Pulmonary artery endothelial cell (primary cell): ENCODE measurements at places on chromosomes 2 and 18. TPM values are rescaled to one million over a fixed set of nuclear protein-coding genes. Genes with fewer than 3 reads are reported as not detected.

GRCh38 chr2:16039823-16040222, 99.5 kb downstream of the MYCN start:
- DNase-seq, result no peak

- DNase-seq, result no peak
Measured at GRCh38 chr2:29777161-29777560, 144.2 kb downstream of the ALK start.

DLX1 gene
- 0.07 and 0.11 TPM in 2 replicates for total RNA-seq

CYP27C1 gene
- not detected in 2 replicates for total RNA-seq

GRCh38 chr2:24972315-24972961, 683 bp upstream of the DNAJC27 start:
- no peak for DNase-seq

TMEFF2 gene
- 0.04 TPM in 1 of 2 replicates, not detected in the other for total RNA-seq

- no peak for DNase-seq
Measured at GRCh38 chr2:223414646-223415045, 187.5 kb downstream of the SCG2 start.

DNA sequence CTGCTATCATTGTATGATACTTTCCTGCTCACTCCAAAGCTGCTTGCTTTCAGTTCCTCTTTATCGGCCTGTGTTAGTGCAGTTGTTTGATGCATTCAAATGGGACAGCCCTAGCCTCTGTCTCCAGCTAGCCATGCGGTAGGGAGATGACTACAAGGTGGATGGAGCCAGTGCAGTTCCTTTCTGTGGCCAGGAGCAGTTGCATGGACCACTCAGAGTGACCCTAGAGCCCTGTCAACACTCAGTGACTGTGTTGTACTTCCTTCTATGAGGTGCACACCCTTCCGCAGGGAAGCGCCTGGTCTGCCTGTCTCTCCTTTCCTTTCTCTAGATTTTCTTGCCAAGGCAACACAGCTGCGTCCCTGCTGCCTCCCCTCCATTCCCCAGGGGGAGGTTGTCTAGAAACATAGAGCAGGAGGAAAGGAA, 33.8 kb downstream of the KCNS3 start:
- no peak for DNase-seq

GRCh38 chr2:46862514-46862913, 53.1 kb downstream of the MCFD2 start:
- DNase-seq, result no peak

GRCh38 chr2:4356109-4356508, 652.7 kb downstream of the DCDC2C start:
- no peak for DNase-seq

GRCh38 chr2:6926071-6926732, 9.0 kb downstream of the RNF144A start:
- DNase-seq, result no peak

- no peak for DNase-seq
Measured at GRCh38 chr18:4453874-4454536, 1.1 kb downstream of the DLGAP1 start.

GRCh38 chr2:112465382-112465781, 16.6 kb upstream of the TTL start:
- DNase-seq, result no peak

DNA sequence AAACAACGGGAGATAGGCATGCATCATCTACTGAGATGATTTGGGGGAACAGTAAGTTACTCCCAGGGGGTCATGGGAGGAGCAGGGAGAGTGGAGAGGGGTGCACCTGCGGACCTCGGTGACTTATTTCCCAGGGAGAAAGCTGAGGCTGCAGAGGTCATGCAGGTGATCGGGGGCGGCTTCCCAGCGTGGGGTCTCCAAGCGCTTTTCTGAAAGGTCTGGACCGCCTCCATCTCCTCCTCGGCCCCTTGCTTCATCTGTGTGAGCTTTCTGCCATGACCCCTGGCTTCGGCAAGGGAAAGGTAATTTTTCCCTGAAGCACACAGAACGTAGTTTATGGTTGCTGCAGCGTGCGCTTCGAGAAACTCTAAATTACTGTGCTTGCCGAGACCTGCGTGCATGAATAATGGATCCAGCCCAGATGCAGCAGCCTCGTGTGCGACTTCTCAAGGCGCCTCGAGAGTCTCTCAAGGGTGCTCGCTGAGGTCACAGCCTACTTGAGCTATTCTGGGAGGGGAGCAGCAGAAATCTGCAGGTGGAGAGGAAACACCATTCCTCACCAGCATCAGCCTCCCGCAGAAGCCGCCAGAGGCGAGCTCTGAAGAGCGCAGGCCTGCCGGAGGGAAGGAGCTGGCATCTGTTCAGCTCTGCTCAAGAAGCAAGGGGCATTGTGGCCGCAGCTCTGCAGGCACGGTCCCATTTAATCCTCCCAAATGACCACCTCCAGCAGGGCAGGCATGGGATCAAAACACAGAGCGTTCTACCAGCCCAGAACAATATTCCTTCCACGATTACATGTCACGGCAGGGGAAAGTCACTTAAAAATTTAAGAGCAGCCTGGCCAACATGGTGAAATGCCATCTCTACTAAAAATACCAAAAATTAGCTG, 308.4 kb upstream of the MYT1L start:
- no peak for DNase-seq

DNA sequence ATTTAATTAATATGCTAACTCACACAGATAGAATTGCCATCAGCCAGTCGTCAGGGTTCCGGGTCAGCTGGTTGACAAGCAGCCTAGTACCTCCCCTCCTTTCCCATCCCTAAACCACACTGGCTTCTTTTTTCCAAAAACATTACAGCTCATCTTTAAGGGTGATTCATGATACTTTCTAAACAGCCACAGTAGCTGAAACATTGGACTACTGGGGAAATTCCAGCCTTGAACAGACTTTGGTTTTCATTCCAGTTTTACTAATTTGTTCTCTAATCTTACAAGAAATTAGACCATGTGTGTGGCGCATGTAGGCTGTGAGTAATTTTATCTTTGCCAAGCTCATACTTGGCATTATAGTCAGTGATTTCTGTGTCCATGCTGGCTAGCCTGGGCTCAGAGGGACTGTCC, 110.8 kb downstream of the FMNL2 start:
- DNase-seq, result no peak

- DNase-seq, result no peak
Measured at GRCh38 chr2:9800975-9801726, 42.1 kb upstream of the TAF1B start.

ERICH2 gene
- total RNA-seq, result not detected in 2 replicates

- no peak for DNase-seq
Measured at GRCh38 chr2:169839954-169840746, 12.9 kb downstream of the UBR3 start.

GRCh38 chr2:136118819-136119716, 1.1 kb upstream of the CXCR4 start:
- no peak for DNase-seq

GAD1 gene
- 0.13 and 0.14 TPM in 2 replicates for total RNA-seq

- no peak for DNase-seq
Measured at GRCh38 chr18:59985289-59985688, 85.5 kb downstream of the PMAIP1 start.

DNA sequence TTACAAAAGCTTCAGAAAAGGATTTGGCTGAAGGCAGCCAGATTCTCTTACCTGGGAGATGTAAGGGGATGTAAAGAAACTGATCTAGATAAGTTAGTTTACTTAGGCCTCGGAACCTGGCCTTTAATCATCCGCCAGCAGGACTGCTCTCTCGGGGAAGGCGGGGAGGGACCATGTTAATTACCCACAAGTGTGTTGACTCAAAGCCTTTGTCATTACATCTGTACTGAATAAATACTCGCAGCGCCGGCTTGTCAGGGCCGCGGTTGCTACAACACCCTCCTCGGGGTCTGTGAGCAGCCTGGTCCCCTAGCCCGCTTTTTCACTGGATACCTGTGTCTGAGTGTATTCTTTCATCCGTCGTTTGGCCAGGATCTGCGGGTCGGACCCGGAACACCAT, 6.7 kb downstream of the CHMP3 start:
- DNase-seq, result no peak

DNA sequence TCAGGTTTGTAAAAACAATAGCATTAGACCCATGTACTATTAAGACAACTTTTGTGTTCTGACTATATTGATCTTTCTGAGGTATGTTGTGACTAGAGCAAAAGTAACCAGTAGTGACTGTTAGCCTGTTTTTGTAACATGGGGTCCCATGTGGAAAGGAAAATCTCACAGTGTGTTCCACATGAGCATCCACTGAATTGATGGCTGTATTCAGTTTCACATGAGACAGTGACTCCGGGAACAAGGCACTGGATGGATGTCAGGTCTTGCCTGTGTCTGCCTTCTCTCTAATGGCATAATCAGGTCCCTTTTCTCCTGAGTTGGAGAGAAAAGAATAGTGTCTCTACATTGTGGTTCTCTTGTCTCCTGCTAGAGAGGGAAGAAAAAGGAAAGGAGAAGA, 27.5 kb downstream of the TMEM178A start:
- DNase-seq, result no peak
